ENCODE measurements at places on chromosomes 5 and 9.
A peak's percentile ranks its signal among the peaks of the same experiment; 100 is the strongest.

GRCh38 chr9:136143215-136144001 lies 24.7 kb upstream of the TMEM250 start:
- DNase-seq: peak; percentile 23

- DNase-seq: peak; percentile 2
Measured at GRCh38 chr5:101687349-101687985, 608.6 kb downstream of the SLCO4C1 start.

DNA sequence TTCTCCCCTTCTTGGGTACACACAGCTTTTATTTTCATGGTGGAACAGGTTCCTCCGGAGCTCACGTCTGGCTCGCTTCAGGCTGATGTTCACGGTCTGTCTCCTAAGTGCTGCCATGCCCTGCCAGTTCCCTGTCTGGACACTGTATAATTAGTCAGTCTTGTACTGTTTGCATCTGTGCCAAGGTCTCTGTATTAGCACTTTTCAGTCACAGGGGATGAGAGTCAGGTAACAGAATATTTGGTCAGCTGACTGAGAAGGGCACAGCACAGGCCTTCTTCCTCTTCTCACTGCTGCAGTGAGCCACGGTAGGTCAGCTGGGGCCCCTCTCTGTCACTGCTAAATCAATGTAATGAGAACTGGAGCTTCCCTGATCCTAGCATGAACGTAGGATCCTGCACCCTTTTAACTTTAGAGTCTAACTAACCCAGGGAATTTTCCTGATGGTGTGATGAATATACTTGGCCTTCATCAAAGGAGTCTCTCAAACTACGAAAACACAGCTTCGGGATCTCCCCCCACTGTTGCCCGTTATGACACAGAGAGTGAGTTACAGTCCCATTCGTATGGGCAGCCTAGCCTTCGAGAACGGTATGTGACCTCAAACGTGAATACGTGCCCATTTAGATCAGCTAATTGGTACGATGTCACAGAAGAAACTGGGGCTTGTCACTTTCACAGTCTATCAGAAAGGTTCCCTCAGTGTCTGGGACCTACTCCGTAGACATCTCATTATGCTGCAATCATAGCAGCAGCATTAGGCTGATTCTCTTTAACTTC lies 354.1 kb upstream of the RFX3 start:
- DNase-seq: no peak

DNA sequence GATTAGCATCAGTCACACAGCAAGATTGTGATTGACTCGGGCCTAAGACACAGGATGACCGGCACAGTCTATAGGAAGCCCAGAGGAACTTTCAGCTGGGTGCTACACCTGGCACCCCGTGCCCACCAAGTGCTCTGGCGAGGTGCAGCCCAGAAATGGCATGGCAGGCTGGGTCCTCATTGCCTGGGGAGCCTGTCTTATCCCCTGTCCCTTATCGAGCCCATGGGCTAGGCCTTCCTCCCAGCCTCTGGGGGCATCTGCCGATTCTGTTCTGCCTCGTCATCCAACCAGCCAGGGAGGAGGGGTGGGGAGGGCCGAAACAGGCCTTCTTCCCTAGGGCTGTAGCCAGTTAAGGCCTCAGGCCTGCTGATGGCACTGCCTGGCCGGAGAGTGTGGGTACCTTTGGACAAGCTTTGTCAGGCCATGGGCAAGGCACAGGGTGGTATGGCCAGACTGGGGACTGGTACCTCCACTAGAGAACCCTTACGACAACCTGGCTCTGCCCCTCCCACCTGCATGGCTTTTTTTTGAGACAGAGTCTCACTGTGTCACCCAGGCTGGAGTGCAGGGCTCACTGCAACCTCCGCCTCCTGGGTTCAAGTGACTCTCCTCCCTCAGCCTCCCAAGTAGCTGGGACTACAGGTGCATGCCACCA lies 1.6 kb downstream of the GRK6 start:
- no peak for DNase-seq

DNA sequence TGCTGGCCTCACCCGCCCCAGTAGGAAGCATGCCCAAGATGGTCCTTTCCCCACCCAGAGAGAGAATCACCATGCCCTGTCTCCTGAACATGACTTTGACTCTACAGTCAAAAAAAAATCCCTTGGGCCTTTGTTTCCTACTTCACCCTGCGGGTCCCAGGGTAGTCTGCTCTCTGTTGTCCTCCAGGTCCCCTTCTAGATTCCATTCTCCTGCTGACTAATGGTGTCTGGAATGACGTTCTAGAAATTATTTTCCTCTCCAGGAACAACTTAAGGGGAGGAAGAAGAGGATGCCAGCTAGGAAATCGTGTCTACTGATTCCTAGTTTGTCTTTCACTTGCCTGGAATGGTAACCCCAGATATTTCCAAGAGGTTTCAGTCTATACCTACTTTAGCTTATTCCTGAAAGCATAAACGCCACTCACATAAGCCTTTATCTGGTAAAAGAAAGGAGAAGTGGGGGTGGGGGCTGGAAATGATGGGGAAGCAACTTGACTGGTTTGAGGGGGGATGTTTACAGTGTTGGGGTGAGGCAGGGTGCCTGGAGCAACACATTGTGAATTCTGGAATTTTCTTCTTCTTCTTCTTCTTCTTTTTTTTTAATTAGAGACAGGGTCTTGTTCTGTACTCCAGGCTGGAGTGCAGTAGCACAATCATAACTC lies 93.9 kb downstream of the SNX18 start:
- DNase-seq: peak; percentile 59

GRCh38 chr5:78534148-78534904 lies 114.2 kb downstream of the LHFPL2 start:
- DNase-seq: peak; percentile 59

GRCh38 chr5:123578390-123578789 lies 66.4 kb downstream of the CSNK1G3 start:
- no peak for DNase-seq

DNA sequence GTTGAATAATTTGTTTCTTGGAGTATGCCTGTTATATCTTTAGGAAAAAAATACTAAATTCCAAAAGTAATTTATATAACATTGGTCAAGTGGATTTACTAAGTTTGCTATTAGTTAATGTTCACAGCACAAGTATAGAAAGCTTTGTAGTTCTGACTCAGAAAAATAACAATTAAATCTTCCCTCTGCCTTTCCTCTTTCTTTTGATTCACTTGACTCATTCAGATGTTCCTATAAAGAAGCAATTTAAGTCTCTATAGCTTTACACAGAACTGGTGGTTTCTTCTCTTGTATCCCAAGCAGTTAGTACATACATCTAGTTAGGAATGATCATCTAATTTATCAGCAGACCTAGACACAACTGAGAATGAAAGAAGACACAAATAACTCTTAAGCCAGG lies 4.5 kb upstream of the CDC42SE2 start:
- DNase-seq: no peak

DNA sequence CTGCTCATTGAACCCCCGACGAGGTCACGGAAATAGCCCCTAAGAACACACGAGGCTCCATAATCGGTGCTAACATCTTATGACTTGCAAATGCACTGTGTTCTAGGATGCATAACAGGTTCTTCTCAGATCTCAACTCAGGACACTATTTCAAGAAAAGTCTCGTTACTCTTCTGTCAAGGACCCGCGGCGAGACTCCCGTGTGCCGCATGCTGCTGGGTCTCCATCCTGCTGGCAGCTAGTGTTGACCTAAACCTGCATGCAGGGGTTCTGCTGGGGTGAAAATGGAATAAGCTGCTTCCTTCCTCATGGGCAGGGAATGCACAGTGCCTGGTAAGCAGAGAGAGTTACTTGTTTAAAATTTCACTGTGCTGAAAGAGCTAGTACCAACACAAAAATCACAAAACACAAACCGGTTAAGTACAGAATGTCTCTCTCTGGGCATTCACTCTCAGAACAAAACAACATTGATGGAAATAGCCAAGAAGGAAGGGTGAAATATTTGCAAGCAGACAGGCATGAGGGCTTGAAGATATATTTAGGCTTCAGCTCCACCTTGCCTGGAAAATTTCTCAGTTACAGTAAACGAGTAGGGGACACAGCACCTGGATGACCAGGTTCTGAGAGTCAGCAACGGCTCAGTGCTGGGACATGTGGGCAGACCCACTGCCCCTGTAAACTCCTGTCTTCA lies 416.5 kb downstream of the GADD45G start:
- DNase-seq: no peak

DNA sequence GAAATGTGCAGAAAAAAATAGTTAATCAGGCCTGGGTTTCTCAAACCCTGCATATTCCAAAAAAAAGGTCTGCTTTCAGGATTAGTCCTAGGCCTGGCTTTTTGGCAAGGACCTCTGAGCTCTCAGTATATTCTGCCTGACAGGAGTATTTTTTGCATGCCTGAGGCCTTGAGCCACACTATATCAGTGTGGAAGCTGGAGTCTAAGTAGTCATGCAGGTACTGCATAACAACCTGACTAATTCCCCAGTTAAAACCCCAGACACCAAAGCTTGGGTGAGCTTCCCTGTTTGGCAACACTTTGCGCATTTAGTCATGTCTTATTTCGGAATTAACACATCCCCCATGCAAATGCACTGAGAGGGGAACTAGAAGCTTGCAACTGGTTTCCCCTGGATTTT lies 359.5 kb downstream of the CETN3 start:
- no peak for DNase-seq

DNA sequence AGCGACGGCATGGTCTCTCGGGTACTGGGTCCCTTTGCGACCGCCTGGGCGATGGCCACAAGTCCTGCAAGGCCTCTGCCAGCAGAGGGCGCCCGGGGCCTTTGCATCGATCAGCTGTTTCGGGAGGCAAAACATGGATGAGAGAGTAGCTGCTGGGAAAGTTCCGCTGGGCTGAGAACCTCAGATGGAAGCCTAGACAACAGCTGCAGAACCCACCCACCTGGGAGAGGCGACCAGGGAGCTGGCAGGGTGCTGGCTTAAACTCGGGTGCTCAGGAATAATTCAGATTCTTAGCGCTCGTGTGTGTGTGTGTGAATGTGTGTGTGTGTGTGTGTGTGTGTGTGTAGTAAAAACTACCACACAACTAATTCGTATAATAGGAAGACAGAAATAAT lies 50.0 kb downstream of the TRIM32 start:
- peak; percentile 68 for DNase-seq

GRCh38 chr5:121279801-121280200 lies 571.9 kb upstream of the FTMT start:
- no peak for DNase-seq

DNA sequence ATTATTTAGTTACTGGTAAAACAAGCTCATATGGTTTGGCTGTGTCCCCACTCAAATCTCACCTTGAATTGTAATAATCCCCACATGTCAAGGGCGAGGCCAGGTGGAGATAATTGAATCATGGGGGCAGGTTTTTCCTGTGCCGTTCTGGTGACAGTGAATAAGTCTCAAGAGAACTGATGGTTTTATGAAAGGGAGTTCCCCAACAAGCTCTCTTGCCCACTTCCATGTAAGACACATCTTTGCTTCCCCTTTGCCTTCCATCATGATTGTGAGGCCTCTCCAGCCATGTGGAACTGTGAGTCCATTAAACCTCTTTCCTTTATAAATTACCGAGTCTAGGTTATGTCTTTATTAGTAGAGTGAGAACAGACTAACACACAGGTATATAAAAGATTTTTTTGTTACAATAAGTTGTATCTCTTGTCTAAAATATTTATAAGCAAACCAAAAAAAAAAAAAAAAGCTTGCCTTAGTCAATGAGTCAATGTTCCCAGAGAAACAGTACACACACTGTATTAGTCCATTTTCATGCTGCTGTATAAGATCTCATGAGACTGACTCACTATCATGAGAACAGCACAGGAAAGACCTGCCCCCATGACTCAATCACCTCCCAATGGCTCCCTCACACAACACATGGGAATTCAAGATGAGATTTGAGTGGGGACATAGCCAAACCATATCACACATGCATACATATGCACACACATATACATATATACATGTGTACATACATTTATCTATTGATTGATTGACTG lies 138.3 kb downstream of the BASP1 start:
- DNase-seq: peak; percentile 69

DNA sequence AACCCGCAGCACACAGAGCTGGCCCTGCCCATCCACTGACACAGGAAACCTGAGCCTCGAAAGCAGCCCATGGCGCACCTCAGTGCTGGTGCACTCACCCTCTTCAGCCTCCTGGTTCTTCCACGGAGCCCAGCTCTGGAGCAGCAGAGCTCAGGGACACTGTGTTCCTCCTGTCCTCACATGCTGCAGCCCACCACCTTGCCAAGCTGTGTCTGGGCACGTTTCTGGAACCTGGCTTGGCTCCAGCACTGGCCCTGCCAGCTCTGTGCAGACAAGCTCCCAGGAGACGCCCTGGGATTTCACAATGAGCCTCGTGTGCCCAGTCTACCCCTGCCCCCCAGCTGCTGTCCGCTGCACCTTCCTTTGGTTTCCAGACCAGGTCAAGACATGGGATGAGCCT lies 119.5 kb downstream of the SYK start:
- DNase-seq: no peak

DNA sequence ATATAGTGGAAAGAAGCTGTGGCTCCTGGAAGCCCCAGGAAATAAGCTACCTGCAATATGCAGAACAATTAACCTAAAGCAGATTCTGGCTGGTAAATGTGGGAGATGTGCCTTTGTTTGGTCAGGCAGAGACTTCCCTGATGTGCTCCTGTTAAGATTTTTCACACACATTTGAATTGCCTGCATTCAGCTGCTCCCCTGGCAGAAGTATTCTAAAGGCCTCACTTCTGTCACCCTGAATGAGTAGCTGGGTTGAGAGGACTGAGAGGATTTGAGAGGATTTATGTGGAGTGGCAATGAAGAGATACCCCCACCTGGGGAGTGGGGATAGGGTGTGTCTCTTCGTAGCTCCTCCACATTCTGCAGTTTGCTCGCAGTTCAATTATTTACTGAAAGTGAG lies 130.5 kb downstream of the ST8SIA4 start:
- no peak for DNase-seq

DNA sequence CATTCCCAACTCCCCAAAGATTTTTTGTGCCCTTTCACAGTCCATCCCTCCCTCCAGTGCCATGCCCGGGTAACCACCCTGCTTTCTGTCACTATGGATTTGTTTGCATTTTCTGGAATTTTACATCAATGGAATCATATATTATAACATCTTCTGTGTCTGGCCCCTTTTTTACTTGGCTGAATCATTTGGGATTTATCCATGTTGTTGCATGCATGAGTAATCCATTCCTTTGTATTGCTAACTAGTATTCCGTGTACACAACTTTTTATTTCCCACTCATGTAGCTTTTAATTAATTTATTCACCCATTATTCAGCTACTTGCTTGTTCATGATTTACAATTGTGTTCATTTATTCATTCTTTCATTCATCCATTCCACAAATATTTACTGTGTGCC lies 94.1 kb downstream of the FGF18 start:
- no peak for DNase-seq

DNA sequence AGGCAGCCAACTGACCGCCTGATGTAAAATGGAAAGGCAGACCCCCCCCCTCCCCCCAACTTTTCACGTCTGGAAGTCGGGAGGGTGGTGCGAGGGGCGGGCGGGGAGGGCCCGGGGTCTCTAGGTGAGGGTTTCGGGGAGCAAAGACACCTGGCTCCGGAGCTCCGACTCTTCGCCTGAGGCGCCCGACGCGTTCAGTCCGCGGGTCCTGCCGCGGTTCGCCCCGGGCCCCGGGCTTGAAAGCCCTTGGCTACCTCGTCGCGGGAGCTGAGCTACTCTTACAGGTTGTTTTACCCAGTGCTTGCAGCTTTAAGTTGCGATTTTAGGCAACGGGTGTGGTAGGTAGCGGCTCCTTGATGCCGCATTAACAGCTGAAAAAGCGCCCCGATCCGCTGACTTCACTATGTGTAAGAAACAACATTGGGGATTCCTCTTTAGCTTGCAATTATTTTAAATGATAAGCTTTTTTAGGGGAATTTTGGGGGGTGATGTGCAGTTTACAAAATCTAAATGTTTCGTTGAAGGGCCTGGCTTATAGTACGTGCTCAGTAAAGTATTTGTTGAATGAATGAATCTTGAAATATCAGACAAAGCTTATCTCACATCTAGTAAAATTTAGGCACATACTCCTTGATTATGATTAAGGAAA lies 722 bp downstream of the CDC42SE2 start:
- DNase-seq: peak; percentile 13
